NCI-H460 (cell line): ENCODE measurements at places on chromosomes 2 and 18. TPM values are rescaled to one million over a fixed set of nuclear protein-coding genes. Genes with fewer than 3 reads are reported as not detected.

Gene DNAH7
- 0.20 and 0.92 TPM in 2 replicates for total RNA-seq

- no peak for DNase-seq
Observed at GRCh38 chr2:231696004-231696367, 12.3 kb upstream of the PTMA start.

DNA sequence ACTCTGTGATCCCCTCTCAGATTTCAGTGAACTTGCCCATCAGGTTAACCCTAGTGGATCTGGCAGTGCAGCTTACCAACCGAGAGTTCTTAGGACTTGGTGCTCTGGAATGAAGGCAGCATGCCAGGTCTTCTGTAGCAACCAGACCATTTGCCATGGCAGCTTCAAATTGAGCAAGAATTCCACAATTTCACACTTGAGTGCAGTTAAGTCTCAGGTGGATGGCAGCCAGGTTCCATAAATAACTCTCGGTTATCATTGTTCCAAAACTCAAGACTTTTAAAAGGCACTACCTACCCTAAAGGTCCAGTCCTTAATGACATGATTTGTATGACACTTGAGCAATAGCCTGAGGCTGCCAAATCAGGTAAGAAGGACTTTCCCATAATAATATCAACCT is 48.1 kb downstream of the GALNT3 start:
- no peak for DNase-seq

DNA sequence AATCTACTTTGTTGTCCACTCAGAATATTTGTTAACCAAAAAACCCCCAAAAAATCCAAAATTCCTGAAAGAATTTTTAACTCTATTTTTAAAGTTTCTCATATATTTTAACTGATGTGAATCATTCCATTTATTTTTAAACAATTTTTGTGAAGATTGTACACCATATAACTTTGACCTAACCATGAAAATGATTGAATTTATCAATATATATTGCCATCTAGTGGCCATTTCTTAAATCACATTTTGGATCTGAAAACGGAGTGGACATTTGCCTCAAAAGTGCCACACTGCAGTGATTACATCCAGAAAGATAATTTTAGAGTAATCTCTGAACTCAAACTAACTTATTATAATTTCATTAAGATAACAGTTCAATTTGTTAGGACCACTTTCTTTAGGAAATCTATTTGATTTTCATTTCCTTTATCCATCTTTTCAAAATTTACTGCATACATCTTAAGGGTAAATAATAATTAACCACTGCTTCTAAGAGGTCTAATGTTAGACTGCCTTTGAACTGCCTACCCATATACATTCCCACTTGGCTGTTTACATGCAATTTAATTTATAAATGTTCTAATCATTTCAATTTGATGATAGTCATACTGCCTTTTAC is 71.1 kb downstream of the DSC3 start:
- peak; percentile 43 for DNase-seq

- DNase-seq: no peak
Observed at GRCh38 chr2:213678437-213679218, 394.4 kb downstream of the SPAG16 start.

- no peak for DNase-seq
Observed at GRCh38 chr2:85189606-85190270, 56.5 kb downstream of the TCF7L1 start.

- no peak for DNase-seq
Observed at GRCh38 chr18:31710826-31711225, 26.4 kb upstream of the B4GALT6 start.

Gene RNF152
- 1.5 and 2.3 TPM in 2 replicates for total RNA-seq

Gene TRABD2A
- 2.2 and 2.6 TPM in 2 replicates for total RNA-seq

Gene SLC9A4
- total RNA-seq: not detected in 2 replicates

Gene ATP9B
- total RNA-seq: 10.2 and 12.4 TPM in 2 replicates

DNA sequence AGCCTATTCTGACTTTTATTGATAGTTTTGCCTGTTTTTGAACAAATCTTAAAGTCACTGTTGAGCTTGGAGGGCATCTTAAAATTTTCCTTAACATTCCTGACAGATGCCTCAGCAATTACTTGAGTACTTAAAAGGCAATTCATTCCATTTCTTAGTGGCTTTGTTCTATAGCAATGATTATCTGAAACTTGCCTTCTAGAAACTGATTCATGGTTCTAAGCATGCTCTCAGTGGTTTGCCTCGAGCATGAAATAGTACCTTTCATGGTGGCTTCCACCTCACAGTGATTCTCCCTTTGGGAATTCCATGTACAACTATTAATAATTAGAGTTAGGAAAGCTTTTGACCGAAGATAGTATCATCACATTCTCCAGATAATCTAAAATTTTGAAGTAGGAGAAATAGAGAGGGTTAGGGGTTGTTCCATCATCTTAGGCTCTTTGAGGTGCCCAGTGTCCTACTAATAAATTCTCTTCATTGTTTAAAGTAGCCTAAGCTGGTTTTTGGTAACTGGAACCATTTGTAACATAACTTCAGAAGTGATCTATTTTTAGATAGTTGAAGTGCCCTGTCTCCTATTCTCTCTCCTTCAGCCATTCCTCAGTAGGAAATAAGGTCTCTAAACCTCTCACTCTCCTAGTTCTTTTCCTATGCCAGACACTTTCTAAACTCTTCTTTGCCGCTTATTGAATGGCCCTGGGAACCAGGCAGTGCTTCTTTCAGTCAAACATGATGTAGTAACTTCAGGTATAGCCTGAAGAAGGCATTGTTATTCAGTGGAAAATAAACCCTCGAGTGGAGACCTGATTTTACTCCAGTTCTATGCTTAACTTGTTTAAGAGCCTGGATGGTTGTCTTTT is 156.1 kb downstream of the HAUS1 start:
- no peak for DNase-seq

DNA sequence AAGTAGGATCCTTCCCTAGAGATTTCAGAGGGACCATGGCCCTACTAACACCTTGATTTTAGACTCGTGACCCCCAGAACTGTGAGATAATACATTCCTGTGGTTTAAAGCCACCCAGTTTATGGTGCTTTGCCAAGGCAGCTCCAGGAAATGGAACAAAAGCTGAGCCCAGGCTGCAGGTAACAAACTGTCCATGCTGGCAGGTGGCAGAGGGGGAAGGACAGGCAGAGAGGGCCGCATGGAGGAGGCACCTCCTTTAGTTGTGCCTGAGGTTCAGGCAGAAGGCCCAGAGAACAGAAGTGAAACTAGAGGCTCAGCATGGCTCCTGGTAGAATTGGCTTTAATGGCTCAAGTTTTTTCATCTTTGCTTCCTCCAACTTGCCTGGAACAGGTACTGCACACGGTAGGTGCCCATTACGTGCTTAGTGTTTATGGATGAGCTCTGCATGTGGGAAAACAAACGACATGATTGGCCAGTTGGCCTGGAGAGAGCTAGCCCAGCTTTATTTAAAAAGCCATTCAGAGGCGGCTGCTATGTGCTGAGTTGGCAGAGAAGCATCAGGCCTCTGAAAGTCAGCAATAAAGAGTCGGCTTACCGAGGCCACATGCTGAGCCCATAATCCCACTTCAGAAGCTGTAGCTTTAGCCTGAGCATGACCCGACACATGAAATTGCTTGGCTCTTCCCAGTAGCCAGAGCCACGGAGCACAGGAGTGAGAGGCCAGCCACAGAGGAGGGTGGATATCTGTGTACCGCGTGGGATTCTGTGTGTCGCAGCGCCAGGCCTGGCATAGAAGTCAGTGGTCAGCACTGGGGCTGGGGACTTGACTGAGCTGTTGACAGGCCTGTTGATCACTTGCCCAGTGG is 36.5 kb downstream of the HS1BP3 start:
- DNase-seq: no peak

- no peak for DNase-seq
Observed at GRCh38 chr2:187168720-187169713, 279.0 kb downstream of the CALCRL start.
